ENCODE measurements at places on chromosomes 6 and 20. TPM values are rescaled to one million over a fixed set of nuclear protein-coding genes. Genes with fewer than 3 reads are reported as not detected.

The MACROD2 gene
- total RNA-seq, result 2.4 TPM

The HLA-DOA gene
- total RNA-seq, result 0.48 TPM

The ARMH2 gene
- total RNA-seq, result not detected

The TCP11 gene
- total RNA-seq, result not detected

The F13A1 gene
- 10.1 TPM for total RNA-seq

The ISM1 gene
- 0.98 TPM for total RNA-seq

The RAET1L gene
- total RNA-seq, result not detected

The DOP1A gene
- 14.2 TPM for total RNA-seq

The CPXM1 gene
- total RNA-seq, result 10.6 TPM

The JAG1 gene
- 278 TPM for total RNA-seq

The TLDC2 gene
- not detected for total RNA-seq

The MYCT1 gene
- total RNA-seq, result 0.61 TPM

The SIRPG gene
- not detected for total RNA-seq

The ULBP1 gene
- total RNA-seq, result 8.8 TPM

The NKX2-2 gene
- total RNA-seq, result not detected

The HCRTR2 gene
- 0.36 TPM for total RNA-seq

The DUSP15 gene
- total RNA-seq, result 1.2 TPM

The C6orf141 gene
- 0.55 TPM for total RNA-seq

The GCNT2 gene
- 13.0 TPM for total RNA-seq

The PNLDC1 gene
- total RNA-seq, result 0.11 TPM

The FAM209B gene
- total RNA-seq, result 0.60 TPM
